ENCODE measurements at places on chromosomes 1 and 21. TPM values are rescaled to one million over a fixed set of nuclear protein-coding genes. Genes with fewer than 3 reads are reported as not detected.
A peak's percentile ranks its signal among the peaks of the same experiment; 100 is the strongest.

DNA sequence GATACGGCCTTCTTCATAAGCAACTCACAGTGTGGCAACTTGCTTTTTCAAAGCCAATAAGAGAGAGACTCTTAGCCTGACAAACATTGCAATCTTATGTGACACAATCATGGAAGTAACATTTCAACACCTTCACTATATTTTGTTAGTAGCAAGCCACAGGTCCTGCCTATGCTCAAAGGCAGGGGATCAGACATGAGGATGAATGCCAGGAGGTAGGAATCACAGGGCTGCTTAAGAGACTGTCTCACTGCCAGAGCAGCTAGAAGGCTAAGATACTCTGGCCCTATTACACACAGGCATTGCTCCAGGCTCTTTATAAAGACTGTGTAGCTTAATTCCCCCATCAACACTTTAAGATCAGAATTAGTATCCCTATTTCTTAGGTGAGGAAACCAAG, 236.2 kb upstream of the KAZN start:
- no peaks in the 10 kb centered on the region for H3K4me1 ChIP-seq
- peaks cover 5% of the 10 kb centered on the region for H3K27me3 ChIP-seq
- H3K27ac ChIP-seq = no peak overlapping the region
- no peak overlapping the region for H3K4me3 ChIP-seq
- no peaks in the 10 kb centered on the region for H3K36me3 ChIP-seq

GRCh38 chr1:22526098-22526497, 37.2 kb upstream of the EPHA8 start:
- no peaks in the 10 kb centered on the region for H3K27me3 ChIP-seq
- H3K27ac ChIP-seq = no peak overlapping the region
- H3K4me3 ChIP-seq = no peak overlapping the region
- peaks cover 9% of the 10 kb centered on the region for H3K36me3 ChIP-seq
- no peaks in the 10 kb centered on the region for H3K4me1 ChIP-seq
- DNase-seq = no peak

DNA sequence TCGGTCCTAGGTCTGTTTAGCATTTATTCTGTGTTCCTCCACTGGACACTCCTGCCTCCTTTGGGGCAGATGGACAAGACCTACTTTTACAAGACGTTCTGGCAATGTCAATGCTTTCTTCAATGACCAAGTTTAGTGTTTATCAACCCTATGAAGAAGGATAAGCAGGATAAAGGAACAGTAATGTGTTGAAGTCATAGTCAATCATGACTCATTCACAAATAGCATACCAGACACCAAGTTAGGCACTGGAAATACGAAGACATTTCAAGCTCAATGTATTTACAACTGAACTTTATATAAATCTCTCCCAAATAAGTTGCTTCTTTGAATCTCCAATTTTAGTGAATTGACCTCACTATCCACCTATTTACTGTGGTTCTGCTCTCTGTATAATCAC, 4.8 kb upstream of the SLC35D1 start:
- H3K27me3 ChIP-seq = no peaks in the 10 kb centered on the region
- H3K4me1 ChIP-seq = peaks cover 2% of the 10 kb centered on the region
- no peaks in the 10 kb centered on the region for H3K36me3 ChIP-seq
- H3K27ac ChIP-seq = no peak overlapping the region
- H3K4me3 ChIP-seq = no peak overlapping the region

- H3K27ac ChIP-seq = no peak overlapping the region
- H3K36me3 ChIP-seq = no peaks in the 10 kb centered on the region
- H3K4me3 ChIP-seq = no peak overlapping the region
Observed at GRCh38 chr1:181985936-181986906, 75.3 kb downstream of the ZNF648 start.

The FBLIM1 gene
- total RNA-seq = not detected

DNA sequence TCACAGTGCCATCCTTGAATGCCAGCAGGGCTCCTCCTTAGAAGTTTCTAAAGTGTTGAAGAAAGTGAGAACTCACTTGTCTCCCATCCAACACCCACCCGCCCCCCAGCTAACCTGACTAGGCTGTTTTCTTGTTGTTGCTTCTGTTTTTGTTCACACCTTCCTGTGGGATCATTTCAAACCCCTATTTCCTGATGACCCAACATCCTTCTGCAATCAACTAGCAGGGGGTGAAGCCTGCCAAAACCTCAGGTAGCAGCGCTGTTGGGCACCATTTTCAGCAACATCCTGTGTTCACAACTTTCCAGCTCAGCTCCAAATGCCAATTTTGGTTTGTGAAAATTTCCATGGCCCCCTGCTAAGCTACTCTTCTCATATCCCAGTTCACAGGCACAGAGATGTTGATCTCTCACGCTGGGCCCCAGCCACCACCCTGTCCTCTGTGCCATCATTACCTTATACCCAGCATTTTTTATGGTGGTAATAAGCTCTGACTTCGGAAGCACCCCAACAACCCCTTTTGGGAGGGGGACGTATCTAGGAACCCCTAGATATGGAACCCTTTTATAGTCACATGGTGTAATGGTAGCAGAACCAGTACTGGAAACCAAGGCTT, 41.4 kb downstream of the CDC7 start:
- H3K27me3 ChIP-seq = no peaks in the 10 kb centered on the region
- no peak overlapping the region for H3K4me3 ChIP-seq
- peaks cover 7% of the 10 kb centered on the region for H3K36me3 ChIP-seq
- no peak overlapping the region for H3K27ac ChIP-seq

DNA sequence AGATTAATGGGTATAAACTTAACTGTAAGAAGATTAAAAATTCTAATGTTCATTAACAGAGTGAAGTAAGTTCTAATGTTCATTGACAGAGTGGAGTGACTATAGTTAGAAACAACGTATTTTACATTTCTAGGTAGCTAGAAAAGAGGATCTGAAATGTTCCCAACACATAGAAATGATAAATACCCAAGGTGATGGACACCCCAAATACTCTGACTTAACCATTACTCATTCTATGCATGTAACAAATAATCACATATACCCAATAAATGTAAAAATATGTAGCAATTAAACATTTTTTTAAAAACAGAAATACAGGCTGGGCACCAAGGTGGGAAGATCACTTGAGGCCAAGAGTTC, 62.1 kb downstream of the ABL2 start:
- H3K4me3 ChIP-seq = no peak overlapping the region
- peaks cover 3% of the 10 kb centered on the region for H3K36me3 ChIP-seq
- no peak overlapping the region for H3K27ac ChIP-seq

DNA sequence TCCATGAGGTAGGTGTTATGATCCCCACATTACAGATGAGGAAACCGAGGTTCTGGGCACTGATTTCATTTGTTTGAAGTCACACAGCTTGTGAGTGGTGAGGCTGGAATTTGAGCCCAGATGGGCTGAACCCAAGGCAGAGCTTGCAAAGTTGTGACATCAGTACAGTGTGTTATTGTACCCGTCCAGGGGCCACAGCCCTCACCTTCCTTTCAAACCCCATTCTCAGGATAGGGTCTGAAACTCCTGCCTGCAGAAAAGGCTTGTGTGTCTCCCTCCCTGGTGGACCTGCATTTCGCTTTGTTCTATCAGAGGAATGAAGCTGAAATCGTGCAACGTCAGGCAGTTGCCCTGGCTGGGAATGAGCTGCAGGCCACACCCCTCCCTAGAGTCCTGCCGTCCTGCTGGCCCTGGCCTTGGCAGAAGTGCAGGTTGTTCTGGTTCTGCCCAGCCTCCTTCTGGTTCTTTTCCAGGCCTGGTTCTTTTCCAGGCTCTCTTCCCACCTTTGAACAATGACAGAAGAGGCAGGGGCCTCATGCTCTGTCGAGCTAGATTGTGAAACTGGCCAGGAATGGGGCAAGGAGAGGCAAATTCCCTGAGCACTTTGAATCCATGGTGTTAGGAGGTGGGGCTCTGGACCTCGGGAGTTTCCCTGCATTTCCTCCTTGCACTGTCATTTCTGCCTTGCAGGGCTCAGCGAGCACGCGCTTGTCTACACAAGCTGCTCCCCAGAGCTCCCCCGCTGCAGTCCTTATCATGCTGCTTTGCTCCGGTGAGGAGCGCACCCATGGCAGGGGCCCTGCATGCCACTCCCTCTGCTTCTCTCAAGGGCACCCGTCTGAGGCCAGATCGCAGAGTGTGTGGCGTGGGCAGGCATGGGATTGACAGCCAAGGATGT, 8.2 kb upstream of the MYOM3 start:
- H3K36me3 ChIP-seq = no peaks in the 10 kb centered on the region
- no peak overlapping the region for H3K27ac ChIP-seq
- no peaks in the 10 kb centered on the region for H3K4me1 ChIP-seq
- DNase-seq = no peak

- H3K36me3 ChIP-seq = no peaks in the 10 kb centered on the region
- no peak overlapping the region for H3K27ac ChIP-seq
- peaks cover 6% of the 10 kb centered on the region for H3K27me3 ChIP-seq
- H3K4me3 ChIP-seq = no peak overlapping the region
- peaks cover 5% of the 10 kb centered on the region for H3K4me1 ChIP-seq
Observed at GRCh38 chr1:178946855-178947676, 76.2 kb upstream of the ANGPTL1 start.

GRCh38 chr1:79497193-79497773, 490.8 kb upstream of the ADGRL4 start:
- no peaks in the 10 kb centered on the region for H3K36me3 ChIP-seq
- H3K4me3 ChIP-seq = no peak overlapping the region
- no peak overlapping the region for H3K27ac ChIP-seq
- no peak for DNase-seq
- H3K4me1 ChIP-seq = no peaks in the 10 kb centered on the region

DNA sequence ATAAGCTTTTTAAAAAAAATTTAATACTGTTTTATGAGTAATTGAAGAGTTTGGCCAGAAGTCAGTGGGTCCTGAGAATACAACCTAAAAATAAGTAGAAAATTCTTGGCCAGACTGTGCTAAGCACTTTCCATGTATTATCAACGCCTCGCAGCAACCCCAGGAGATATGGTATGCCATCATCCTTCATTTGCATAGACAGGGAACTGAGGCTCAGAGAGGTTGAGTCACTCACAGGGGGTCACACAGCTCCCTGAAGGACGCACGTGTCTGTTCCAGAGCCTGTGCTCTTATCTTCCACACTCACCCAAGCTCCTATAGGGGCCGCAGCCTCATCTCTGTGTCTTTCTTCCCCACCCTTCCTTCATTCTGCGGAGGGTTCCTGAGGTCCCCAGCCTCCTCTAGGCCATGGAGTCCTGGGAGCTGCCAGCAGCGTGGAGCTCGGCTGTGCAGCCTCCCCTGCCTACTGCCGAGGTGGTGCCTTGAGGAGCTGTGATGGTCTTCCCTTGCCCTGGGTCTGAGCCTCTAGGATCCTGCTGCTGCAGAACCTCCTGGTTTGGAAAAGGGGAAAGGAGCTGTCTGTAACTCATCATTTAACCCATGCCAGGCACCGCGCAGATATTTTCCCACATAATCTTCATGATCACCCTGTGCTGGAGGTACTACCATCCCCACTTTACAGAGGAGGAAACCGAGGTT, 30.3 kb upstream of the ECE1 start:
- no peaks in the 10 kb centered on the region for H3K27me3 ChIP-seq
- H3K36me3 ChIP-seq = peaks cover 26% of the 10 kb centered on the region
- peaks cover 57% of the 10 kb centered on the region for H3K4me1 ChIP-seq
- DNase-seq = no peak
- no peak overlapping the region for H3K4me3 ChIP-seq

GRCh38 chr1:156282479-156283222, at the start of gene SMG5:
TSS of gene SMG5 (minus strand) at chr1:156282825. CDS start at chr1:156282680, 145 bp downstream.
- peak within 1 kb of the TSS; percentile 96 for H3K27ac ChIP-seq
- peaks cover 29% of the 10 kb centered on the region for H3K36me3 ChIP-seq
- H3K4me3 ChIP-seq = peak within 1 kb of the TSS; percentile 98
- H3K27me3 ChIP-seq = peaks cover 3% of the 10 kb centered on the region
- DNase-seq = peak; percentile 97
- H3K4me1 ChIP-seq = peaks cover 31% of the 10 kb centered on the region

GRCh38 chr1:3911981-3912808, 12.1 kb upstream of the C1orf174 start:
- peaks cover 7% of the 10 kb centered on the region for H3K27me3 ChIP-seq
- peaks cover 2% of the 10 kb centered on the region for H3K4me1 ChIP-seq
- H3K4me3 ChIP-seq = no peak overlapping the region
- H3K27ac ChIP-seq = no peak overlapping the region

DNA sequence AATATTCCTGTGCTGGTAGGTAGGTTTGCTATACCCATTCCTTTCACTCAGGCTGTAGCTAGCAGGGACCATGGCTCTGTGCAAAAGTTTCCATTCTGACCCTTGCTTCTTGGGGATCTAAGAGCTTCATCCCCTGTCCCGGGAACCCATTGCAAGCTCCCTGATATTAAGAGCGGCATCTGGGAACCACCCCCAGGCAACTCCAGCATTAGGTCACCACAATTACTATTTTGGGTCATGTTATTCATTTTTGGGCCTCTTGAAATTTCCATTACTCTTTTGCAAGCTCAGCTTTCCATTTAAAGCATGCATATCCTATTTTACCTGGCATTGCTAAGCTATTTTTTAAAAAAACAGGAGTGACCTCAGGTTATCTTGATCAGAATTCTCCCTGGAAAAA, 22.1 kb upstream of the ACTRT2 start:
- H3K4me1 ChIP-seq = peaks cover 2% of the 10 kb centered on the region
- H3K27ac ChIP-seq = no peak overlapping the region
- H3K4me3 ChIP-seq = no peak overlapping the region

- no peak for DNase-seq
- no peak overlapping the region for H3K27ac ChIP-seq
- H3K4me1 ChIP-seq = peaks cover 1% of the 10 kb centered on the region
- H3K27me3 ChIP-seq = no peaks in the 10 kb centered on the region
- no peak overlapping the region for H3K4me3 ChIP-seq
- H3K36me3 ChIP-seq = no peaks in the 10 kb centered on the region
Observed at GRCh38 chr1:155882235-155882634, 22.9 kb downstream of the SYT11 start.

The OR6K3 gene
- total RNA-seq = not detected

The LYPD8 gene
- total RNA-seq = not detected

DNA sequence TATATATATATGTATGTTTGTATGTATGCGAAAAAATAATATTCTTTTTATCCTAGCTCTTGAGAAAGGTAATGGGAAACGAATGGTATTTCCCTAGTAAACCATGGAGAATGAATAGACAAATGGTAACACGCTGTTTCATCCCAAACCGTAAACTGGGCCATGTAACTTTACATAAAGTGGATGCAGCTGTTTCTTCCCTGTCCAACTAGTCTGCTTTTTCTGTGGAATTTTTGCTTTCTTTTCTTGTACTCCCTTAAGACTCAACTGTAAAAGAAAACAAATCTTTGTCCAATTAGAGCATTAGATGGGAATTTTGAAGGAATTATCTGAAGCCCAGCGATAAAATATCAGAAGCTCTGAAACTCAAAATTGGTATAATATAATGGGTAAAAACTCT, 198.1 kb downstream of the NFIA start:
- no peak for DNase-seq
- H3K27ac ChIP-seq = no peak overlapping the region
- peaks cover 3% of the 10 kb centered on the region for H3K4me1 ChIP-seq
- no peak overlapping the region for H3K4me3 ChIP-seq
- H3K27me3 ChIP-seq = no peaks in the 10 kb centered on the region
- H3K36me3 ChIP-seq = no peaks in the 10 kb centered on the region

The TTLL10 gene
- not detected for total RNA-seq

GRCh38 chr1:201647722-201648065, 108.8 kb downstream of the NAV1 start:
- peaks cover 49% of the 10 kb centered on the region for H3K27me3 ChIP-seq
- no peaks in the 10 kb centered on the region for H3K36me3 ChIP-seq
- no peak overlapping the region for H3K27ac ChIP-seq
- no peaks in the 10 kb centered on the region for H3K4me1 ChIP-seq
- H3K4me3 ChIP-seq = no peak overlapping the region

GRCh38 chr1:39613250-39613649, 26.2 kb downstream of the HEYL start:
- DNase-seq = no peak
- peaks cover 2% of the 10 kb centered on the region for H3K4me1 ChIP-seq
- no peak overlapping the region for H3K27ac ChIP-seq
- no peak overlapping the region for H3K4me3 ChIP-seq
- no peaks in the 10 kb centered on the region for H3K36me3 ChIP-seq

- no peak for DNase-seq
- peaks cover 44% of the 10 kb centered on the region for H3K4me1 ChIP-seq
- H3K27me3 ChIP-seq = no peaks in the 10 kb centered on the region
- H3K36me3 ChIP-seq = peaks cover 23% of the 10 kb centered on the region
Observed at GRCh38 chr1:198907423-198907746, 268.5 kb downstream of the PTPRC start.
